ENCODE measurements at places on chromosomes 2 and 18.
A peak's percentile ranks its signal among the peaks of the same experiment; 100 is the strongest.

- no peak for DNase-seq
These were observed 4.0 kb downstream of the GKN2 start for GRCh38 chr2:68948710-68949109.

DNA sequence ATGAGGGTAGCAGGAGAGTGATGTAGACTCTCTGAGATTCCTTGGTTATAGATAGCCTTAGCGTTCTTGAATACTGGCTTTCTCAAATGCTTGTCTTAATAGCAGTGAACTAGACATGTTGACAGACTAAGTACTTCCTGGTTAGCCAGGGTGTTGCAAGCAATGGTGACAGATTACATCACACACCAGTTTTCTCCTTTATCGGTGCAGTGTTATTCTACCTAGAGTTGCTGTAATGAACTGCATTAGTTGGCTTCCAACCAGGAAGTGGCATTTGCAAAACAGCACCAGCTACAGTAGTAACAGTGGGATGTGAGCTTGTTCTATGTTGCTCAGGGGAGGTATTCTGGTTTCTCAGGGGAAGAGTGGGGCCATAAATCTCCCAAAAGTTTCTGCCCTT, 582.2 kb upstream of the DDX18 start:
- DNase-seq: peak; percentile 68

DNA sequence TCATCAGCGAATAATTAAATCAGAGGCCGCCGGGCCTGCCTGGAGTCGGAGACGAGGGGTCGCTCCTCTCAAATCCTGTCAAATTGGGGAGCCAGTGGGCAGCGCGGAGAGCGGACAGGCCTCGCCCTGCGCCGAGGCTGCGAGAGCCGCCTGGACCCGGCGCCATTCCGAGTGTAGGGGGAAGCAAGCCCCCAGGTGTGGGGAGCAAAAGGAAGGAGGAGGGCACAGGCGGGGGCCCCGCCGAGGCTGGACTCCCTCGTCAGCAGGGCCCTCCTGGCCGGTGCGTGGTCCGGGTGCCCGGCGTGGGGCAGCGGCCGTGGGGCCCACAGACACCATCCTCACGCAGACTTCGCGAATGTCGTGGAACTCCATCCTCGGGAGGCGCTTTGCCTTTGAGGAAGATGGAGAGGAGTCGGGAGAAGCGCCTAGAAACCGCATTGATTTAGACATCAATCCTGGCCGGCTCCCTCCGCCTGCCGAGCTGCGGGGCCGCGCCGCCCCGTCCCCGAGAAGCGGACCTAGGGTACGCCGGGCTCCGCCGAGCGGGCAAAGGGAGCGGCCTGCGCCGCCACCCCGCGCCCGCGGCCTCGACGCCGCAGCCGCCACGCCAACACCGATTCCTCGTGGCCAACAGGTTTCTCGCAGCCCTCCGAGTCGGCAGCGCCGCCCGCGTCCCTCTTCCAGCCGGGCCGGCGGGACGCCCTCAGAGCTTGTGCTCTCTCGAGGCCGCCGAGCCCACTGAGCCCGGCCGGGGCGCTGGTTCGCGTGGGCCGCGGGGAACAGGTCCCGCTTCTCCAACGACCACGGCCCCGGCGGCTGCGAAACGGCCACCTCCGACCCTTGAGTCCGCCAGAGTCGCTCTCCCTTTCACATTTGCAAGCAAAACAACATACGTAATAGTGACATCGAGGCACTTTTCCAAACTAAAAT, 6.7 kb upstream of the ONECUT2 start:
- DNase-seq: no peak

DNA sequence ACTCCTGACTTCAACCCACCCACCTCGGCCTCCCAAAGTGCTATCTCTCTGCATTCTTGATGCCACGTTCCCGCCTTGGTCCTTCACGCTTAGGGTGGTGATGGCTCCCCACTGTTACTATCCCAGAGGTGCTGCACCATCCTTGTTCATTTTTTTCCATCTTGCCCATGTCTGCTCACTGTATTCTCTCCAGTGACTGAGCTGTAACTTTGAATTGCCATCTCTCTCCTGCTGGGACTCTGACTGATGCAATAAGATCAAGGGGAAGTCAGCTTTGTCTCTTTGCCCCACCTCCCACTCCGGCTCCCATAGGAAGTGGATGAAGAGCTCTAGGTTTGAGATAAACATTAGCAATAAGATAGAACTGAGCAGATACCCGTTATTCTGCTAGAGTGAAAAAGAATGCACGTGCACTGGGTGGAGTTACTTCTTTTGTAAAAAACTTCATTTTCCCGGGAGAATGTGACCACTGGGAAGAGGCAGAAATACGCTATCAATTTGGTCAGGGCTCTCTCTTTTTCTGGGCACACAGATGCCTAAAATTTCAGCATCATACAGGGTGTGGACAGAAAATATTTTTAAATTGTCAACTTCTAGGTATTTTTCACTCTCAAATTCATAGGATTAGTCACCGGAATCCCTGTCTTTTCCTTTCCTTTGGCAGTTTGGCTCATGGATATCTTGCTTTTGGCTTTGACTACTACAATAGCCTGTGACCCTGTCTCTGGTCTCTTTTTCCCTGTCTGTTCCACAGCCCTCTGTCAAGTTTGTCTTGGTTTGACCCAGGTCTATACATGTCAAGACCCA, 105.4 kb downstream of the POLR1A start:
- peak; percentile 82 for DNase-seq

DNA sequence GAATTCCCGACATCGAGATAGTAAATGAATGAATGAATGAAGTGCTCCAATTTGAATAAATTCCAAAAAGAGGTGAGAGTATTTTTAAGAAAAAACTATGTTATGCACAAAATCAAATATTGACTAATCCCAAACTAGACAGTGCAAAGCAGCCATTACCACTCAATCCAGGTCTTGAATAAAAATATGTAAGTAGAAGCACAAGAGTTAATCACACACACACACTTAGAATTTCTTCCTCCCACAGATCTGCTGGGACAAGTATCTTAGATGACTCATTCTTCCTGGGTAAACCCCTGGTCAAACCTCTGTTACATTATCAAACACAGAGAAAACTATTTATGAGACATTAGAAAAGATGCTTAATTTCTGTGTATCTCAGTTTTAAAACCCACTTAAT, 102.0 kb downstream of the PLA2R1 start:
- peak; percentile 58 for DNase-seq

DNA sequence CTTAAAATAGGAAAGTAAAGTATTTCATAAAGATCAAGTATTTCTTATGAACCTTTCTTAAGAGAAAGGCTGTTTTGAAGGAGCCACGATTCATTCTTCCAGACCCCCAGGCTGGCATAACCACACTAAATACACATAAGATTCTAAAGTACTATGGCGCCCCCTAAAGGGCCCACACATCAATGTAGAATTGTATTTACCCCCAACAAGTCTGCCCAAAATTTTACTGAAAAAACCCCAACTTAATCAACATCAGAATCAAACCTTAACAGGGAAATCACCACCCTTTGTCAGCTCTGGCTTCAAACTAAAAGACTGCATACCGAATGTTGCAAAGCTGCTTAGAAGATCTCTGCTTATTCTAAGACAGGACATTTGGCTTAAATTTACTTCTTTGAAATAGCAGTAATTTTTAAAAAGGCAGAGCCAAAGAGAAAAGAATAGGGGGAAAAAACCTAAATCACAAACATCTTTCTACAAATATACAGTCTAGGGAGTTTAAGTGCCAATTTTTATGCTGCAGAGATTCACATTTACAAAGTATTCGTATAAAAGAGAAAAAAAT, 20.4 kb upstream of the BCL2 start:
- DNase-seq: peak; percentile 74

GRCh38 chr2:63029058-63029457, 21.6 kb upstream of the OTX1 start:
- no peak for DNase-seq

- no peak for DNase-seq
These were observed 391.1 kb downstream of the ALK start for GRCh38 chr2:29530281-29530680.

DNA sequence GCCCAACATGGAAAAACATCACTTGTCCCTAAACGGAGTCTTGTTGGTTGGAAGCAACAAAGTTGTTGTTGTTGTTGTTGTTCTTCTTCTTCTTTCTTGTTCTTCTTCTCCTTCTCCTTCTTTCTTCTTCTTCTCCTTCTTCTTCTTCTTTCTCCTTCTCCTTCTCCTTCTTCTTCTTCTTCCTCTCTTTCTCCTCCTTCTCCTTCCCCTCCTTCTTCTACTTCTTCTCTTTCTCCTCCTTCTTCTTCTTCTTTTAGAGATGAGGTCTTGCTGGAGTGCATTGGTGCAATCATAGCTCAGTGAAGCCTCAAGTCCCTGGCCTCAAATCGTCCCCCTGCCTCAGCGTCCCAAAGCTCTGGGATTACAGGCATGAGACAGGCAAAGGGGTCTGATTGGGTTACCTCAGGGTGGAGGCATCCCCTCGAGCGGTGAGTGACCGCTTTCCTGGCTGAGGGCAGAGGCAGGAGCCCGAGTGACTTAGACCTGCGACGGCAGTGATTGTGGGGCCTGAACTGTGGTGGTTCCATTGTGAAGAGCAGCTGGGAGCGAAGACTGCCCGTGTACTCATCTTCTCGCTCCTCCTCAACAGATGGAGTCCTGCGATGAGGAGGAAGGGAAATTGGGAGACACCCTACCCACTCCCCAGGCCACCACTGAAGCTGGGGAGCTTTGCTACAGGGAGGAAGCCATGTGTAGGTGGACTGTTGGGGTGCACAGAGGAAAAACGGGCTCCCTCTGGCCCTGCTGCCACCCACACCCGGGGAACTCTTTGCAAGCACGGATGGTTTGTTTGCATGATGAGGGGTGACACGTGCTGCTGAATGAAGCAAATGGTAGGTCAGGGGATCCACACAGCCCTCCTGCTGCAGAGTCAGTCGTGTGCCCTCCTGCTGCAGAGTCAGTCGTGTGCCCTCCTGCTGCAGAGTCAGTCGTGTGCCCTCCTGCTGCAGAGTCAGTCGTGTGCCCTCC, 7.0 kb upstream of the PER2 start:
- DNase-seq: no peak

GRCh38 chr2:189783451-189783926, 650 bp downstream of the ORMDL1 start:
- peak; percentile 61 for DNase-seq

GRCh38 chr2:49978341-49978740, 824.0 kb upstream of the FSHR start:
- no peak for DNase-seq

GRCh38 chr2:234679741-234680687, 183.1 kb upstream of the ARL4C start:
- DNase-seq: no peak

DNA sequence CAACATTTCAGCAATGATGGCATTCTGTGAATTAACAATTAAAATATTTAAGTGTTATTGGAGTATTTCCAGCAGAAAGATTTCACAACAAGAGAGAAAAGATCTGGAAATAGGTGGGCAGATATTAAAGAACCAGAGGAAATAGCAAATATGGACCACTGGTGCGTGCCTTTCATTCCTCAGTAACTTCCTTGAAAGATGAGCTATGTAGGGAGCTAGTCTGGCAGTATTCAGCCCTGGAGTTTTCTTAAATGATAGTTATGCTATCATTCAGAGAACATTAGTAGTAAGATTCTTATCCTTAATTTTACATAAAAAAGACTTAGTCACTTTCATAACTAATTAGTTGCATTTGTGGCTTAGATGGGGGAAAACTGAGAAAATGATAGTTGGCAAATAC, 41.5 kb downstream of the TANC1 start:
- DNase-seq: no peak

- no peak for DNase-seq
These were observed 881.6 kb upstream of the PIK3C3 start for GRCh38 chr18:41073372-41073954.

DNA sequence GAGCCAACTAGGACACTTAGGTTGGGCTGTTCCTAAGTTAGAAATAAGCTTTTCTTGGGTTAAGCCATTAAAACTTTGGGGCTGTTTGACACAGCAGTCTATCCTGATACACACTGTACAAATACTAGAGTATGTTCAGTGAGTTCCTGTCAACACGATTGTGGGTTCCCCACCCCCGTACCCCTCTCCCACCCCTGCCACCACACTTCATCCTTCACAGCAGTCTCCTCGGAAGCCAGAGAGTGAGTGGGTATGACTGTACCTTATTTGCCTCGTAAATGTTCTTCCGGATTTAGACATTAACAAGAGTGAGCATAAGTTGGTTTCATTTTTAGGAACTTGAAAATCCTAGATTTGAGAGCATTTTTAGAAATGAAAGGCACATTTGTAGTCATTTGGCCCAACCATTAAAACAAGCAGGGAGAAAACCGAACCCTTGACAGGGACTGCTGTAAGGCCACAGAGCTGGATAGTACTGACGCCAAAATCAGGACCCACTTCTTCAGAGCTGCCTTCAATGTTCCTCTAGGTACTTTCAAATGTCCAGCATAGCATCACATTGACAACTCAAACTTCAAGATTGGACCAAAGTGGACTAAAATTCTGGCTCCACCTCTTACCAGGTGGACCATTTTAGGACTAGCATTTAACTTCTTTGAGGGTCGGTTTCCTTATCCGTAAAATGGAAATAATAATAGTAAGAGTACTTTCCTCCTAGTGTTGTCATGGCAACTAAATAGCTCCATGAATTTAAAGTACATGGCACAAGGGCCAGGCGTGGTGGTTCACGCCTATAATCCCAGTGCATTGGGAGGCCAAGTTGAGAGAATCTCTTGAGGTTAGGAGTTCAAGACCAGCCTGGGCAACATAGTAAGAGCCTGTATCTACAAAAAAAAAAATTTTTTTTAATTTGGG, 166.3 kb upstream of the SERTAD2 start:
- peak; percentile 83 for DNase-seq

DNA sequence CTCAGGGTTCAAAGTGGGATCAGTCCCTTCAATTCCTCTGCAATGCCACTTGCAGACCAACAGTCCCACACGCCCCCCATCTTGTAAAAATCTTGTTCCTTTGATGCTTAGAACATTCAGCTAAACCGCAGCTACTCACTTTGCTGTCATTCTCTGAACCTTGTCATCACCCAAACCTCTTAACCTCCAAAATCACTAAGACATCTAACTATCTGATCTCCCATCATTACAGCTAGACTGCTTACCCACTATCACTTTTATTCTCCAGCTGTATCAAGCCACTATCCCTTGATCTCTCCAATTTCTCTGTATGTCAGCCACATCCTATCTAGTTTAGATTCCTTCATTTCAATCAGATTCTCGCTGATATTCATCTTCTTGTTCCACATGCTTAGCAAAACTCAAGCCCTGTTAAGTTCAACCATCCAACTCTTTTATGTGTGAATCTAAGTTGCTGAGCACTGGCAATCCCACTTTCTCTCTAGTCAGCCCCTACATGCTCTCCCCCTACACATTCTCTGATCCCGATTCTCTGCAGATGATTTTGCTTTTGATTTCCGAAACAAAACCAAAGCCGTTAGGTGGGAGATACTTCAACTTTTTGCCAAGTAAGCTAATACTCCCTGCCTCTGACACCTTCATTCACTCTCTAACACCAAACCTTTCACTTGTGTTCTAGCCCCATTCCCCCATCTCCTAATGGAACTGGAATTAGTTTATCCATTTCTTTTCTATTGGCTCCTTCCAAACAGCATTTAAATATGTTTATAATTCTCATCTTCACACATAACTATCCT, 4.6 kb downstream of the GTF3C2 start:
- DNase-seq: no peak

All from NB4 (cell line).